ENCODE measurements at places on chromosomes 7 and 10. TPM values are rescaled to one million over a fixed set of nuclear protein-coding genes. Genes with fewer than 3 reads are reported as not detected.

ITIH2 gene
- polyA plus RNA-seq: 0.18 TPM

DBNL gene
- polyA plus RNA-seq: 71.3 TPM

MBLAC1 gene
- 1.4 TPM for polyA plus RNA-seq

IDI2 gene
- 0.08 TPM for polyA plus RNA-seq

GJD4 gene
- not detected for polyA plus RNA-seq

CHCHD2 gene
- 302 TPM for polyA plus RNA-seq

EGFR gene
- polyA plus RNA-seq: 32.6 TPM

CAMK2B gene
- polyA plus RNA-seq: 2.9 TPM

PRF1 gene
- polyA plus RNA-seq: 0.70 TPM

CH25H gene
- not detected for polyA plus RNA-seq

ITGA8 gene
- polyA plus RNA-seq: 43.1 TPM

LRRC17 gene
- 97.2 TPM for polyA plus RNA-seq

INMT gene
- polyA plus RNA-seq: 0.93 TPM

LIPM gene
- not detected for polyA plus RNA-seq

GNB2 gene
- polyA plus RNA-seq: 220 TPM

EBF3 gene
- polyA plus RNA-seq: 3.3 TPM

SPDYE16 gene
- polyA plus RNA-seq: 1.7 TPM

SH2B2 gene
- polyA plus RNA-seq: 3.4 TPM

DNAH11 gene
- polyA plus RNA-seq: 2.1 TPM

NME8 gene
- polyA plus RNA-seq: 0.17 TPM

SLC26A3 gene
- 0.12 TPM for polyA plus RNA-seq

LRRTM3 gene
- polyA plus RNA-seq: 4.2 TPM

LOXL4 gene
- 3.8 TPM for polyA plus RNA-seq

WNT8B gene
- 1.3 TPM for polyA plus RNA-seq

HECW1 gene
- polyA plus RNA-seq: 5.1 TPM

GNGT1 gene
- polyA plus RNA-seq: not detected

NFE2L3 gene
- polyA plus RNA-seq: 32.7 TPM

HOXA4 gene
- 20.4 TPM for polyA plus RNA-seq

MEST gene
- 725 TPM for polyA plus RNA-seq

CCDC146 gene
- 16.7 TPM for polyA plus RNA-seq

ASB10 gene
- not detected for polyA plus RNA-seq

ANKRD30A gene
- polyA plus RNA-seq: not detected

ADAMTS14 gene
- 1.1 TPM for polyA plus RNA-seq

ITPRIP gene
- polyA plus RNA-seq: 10.0 TPM

ANXA8L1 gene
- 0.42 TPM for polyA plus RNA-seq

TAS2R41 gene
- polyA plus RNA-seq: not detected

PDZD7 gene
- 2.1 TPM for polyA plus RNA-seq

SUFU gene
- 26.4 TPM for polyA plus RNA-seq

ANKRD61 gene
- polyA plus RNA-seq: 0.86 TPM

GRM8 gene
- 7.0 TPM for polyA plus RNA-seq

PODXL gene
- polyA plus RNA-seq: 816 TPM

LBX1 gene
- polyA plus RNA-seq: not detected

NKX2-3 gene
- not detected for polyA plus RNA-seq

NPY gene
- polyA plus RNA-seq: 2.0 TPM

APBB1IP gene
- polyA plus RNA-seq: 1.8 TPM

LDB3 gene
- polyA plus RNA-seq: 0.96 TPM

CDK13 gene
- 50.8 TPM for polyA plus RNA-seq
